Heart left ventricle (tissue), 16 donors: ENCODE measurements at places on chromosomes 13 and 19. TPM values are rescaled to one million over a fixed set of nuclear protein-coding genes. Genes with fewer than 3 reads are reported as not detected.

DNA sequence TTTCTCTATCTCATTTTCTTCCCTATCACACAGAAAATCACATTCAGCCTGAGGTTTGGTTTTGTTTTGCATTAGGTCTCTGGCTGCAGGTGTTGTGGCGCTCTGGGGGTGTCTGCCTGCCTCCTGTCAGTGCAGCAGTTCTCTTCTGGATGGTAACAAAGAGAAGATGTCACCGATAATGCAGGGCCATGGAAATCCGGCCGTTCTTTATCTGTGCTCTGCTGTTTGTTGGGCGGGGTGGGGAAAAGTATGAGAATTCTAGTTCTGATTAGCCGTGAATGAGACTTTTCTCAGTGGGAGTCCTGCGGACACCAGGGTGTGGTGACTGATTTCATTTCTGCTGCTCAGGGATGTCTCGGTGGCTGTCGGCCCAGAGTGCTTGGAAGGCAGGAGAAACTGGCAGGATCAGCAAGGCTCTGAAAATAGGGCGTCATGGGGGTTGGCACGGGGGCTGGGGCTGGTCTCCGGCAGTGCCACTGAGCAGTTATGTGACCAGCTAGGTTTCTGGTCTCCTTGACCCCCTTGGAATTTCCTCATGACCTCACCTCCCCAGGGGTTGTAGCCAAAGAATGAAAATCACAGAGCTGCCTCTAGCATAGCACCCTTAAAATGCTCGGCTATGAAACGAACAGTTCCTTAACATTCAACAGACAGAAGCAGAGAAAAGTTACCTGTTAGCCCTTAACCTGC lies 5.0 kb downstream of the RNF113B start:
- peak; percentile 52 for DNase-seq

PSG7 gene
- not detected for total RNA-seq

LGALS7 gene
- not detected for total RNA-seq

- DNase-seq: no peak
Measured at GRCh38 chr19:49952906-49953305, 8.1 kb downstream of the SIGLEC11 start.

DNA sequence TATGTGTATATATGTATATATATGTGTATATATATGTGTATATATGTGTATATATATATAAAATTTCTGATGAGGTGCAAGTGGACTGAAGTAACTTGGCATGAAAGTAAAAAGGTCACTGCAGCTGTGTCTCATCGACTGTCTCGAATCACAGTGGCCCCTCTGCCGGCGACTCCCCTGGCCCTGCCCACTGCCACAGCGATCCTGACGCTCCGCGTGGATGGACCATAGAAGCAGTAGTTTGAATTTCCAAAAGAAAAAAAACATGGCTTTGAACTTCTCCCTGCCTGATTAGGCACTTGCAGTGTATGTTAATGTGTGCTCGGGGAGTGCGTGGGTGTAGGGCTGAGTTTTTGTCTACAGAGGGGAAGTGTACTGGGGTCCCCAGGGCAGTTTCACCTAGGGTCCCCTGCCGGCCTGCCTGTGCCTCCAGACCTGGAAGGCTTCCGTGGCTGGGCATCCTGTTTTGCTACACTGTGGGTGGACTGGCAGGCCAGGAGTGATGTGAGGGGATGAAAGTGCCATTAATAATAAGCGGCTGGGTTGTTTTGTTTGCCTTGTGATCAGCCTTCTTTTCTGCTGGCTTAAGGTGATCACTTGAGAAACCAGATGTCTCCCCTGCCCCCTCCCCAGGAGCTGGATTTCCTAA lies 10.8 kb downstream of the ZIC5 start:
- DNase-seq: no peak

- DNase-seq: no peak
Measured at GRCh38 chr13:81318231-81319019, 977.5 kb upstream of the SPRY2 start.

DNA sequence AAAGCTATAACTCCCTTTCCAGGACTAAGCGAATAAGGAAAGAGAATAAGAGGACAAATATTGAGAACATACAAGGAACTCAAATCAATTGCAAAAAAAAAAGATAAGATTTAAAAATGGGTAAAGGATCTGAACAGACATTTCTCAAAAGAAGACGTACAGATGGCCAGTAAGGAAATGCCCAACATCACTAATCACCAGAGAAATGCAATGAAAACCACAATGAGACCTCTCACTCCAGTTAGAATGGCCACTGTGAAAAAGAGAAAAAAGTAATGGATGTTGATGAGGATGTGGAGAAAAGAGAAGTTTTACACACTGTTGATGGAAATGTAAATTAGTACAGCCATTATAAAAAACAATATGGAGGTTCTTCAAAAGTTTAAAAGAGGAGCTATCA lies 63.8 kb downstream of the VWA8 start:
- no peak for DNase-seq

GRCh38 chr13:106683179-106683578 lies 115.2 kb upstream of the ARGLU1 start:
- no peak for DNase-seq

APOC4 gene
- not detected for total RNA-seq

DNA sequence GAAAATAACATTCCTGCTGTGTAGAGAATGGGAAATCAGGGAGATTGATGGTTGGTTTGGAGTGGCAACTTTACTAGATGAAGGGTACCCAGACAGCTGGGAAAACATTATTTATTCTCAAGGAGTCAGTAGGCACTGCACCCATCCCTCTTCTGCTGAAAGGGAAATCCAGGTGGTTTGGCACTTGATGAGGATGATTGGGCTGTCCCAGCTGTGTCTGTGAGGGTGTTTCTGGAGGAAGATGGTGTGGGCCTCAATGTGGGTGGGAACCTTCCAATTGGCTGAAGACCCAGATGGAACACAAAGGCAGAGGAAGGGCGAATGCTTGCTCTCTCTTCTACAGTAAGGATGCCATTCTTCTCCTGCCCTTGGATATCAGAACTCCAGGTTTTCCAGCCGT lies 10.4 kb upstream of the SACS start:
- DNase-seq: no peak
